ENCODE measurements at places on chromosomes 12 and 14.

- DNase-seq, result no peak
These were observed 79.1 kb downstream of the KCNK13 start for GRCh38 chr14:90140956-90141316.

DNA sequence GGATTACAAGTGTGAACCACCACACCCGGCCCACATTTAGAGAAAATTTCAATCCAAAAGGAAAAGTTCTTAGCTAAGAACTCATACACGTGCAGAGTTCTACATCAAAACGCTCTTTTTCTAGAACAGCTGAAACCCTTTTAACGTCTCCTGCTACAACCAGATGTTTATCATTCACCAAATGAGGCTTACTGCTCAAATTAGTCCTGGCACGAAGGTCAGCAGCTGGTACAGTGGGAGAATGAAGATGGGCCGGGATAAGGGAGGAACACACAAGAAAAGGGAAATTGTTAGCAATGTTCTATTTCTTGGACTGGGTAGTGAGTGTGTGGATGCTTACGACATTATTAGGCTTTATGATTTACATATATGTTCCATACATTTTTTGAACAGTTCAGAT is 37.2 kb downstream of the PRKAB1 start:
- no peak for DNase-seq

DNA sequence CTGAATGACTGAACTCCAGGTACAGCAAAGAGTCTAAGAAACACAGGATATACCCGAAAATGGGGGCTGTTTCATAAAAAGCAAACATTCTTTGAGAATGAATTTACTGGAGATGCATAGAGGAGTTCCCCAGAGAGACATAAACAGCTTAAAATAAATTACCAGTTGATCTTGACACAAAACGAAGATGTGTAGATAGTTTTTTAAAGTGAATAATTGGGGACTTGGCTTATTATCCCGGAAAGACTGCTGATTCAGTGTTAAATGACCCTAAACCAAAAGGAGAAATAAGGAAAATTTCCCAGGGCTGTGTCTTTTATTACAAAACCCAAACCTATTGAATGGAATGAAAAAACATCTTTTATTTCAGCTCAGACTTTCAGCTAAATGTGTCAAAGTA is 1052.8 kb upstream of the TMEM132C start:
- no peak for DNase-seq

DNA sequence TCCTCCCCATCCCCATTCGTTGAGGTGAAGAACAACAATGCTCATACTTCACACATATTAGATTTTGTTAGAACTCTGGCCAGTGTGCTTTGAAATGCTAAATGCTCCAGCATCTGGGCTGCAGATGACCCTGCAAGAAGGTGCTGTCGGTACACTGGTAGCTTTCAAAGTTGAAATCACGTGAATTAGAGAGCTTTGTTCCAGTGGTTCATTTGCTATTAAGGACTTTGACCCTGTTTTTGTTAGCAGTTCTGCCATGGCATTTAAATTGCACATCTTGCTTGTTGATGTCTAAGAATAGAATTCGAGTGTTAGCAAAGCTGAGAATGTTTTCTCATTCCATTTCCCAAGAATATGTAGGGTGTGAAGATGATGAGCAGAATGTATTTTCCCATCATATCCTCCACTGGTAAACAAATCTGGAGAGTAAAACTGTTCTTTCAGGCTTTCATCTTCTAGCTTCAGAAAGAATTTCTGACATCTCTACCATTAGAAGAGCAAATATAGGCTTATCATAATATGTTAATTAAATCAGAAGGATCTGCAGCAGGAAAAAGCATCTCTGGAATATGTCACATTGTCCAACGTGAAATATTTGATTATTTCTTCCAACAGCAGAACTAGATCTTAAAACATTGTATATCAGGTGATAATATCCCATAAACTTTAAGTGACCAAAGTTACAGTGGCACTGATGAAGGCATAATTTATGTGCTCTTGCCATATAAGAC is 98.8 kb upstream of the PDE3A start:
- no peak for DNase-seq

DNA sequence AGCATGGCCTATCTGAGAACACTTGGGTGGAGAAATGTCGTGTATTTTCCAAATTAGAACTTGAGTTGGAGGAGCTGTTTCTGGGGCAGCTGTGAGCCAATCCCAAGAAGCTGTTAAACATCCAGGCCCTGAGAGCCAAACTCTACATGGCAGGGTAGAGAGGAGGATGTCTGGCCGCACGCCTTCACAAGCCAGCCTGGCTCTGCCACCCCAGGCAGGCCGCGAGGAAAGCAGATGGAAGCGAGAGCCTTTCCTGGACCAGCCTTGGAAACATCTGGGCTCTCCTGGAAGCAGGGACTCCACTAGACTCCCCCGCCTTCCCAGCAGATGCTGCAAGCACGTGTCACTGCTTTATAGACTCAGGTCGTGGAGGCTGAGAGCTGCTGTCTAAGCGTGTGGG is 312.8 kb upstream of the FKBP4 start:
- DNase-seq, result no peak

GRCh38 chr12:55728939-55729818 is at the start of gene CD63:
Gene CD63 (minus strand): TSS chr12:55729009. CDS start chr12:55728341, 668 bp downstream.
- no peak for DNase-seq
